ENCODE measurements at places on chromosomes 3 and 15.

DNA sequence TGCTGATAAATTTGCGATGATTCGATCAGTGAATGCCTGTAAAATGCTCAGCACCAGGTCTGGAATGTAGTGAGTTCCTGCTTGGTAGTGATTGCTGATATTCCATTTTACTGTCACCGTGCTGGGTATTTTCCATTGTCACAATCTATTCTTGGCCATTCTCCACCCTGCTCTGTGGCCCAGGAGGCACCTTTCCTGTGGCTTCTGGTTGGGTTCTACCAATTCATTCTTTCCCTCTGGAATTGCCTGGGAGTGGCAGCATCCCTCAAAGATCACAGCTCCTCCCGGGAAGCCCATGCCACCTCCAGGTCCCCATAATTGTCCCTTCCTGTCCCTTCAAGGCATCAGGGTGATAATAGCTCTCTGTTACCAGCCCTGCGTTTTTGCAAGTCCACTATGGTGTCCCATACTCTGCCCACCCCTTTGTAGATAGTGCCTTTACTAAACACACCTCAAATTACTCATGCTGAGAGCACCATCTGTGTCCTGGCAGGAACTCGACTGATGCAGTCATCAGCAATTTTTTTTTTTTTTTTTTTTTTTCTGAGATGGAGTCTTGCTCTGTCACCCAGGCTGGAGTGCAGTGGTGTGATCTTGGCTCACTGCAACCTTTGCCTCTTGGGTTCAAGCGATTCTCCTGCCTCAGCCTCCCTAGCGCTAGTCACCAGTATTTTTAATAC is 177.8 kb upstream of the PROK2 start:
- DNase-seq, result no peak

- DNase-seq, result no peak
Measured at GRCh38 chr3:124935264-124935663, 713 bp upstream of the MUC13 start.

GRCh38 chr3:111867889-111868426 is 8.9 kb downstream of the PHLDB2 start:
- DNase-seq, result no peak

DNA sequence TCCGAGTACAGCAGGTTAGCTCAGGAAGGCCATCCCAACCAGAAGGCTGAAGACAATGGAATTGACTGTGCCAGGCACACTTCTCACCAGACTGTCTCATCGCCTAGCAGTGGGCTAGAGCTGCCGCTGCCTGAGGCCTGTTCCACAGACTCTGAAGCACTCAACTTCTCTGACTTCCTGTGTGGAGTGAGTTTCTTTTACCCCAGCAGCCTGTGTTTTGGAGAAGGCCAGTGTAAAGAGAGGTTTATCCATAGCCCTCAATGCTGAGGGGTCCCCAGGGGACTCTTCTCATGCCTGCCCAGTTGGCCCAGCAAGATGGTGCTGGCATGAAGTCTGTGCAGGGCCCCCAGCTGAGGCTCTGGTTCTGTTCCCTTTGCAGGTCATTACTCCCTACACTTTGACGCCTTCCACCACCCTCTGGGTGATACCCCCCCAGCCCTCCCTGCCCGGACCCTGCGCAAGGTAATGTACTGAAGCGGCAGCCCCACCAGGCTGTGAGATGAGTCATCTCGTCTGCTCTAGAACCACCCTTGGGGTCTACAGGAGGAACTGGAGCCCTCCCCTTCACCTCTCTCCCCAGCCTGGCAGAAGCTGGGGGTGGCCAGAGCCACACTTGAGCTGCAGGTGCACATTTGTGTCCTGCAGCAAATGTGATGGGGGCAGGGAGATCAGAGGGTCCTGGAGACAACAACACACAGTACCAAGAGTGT is 5.2 kb upstream of the MANF start:
- no peak for DNase-seq

DNA sequence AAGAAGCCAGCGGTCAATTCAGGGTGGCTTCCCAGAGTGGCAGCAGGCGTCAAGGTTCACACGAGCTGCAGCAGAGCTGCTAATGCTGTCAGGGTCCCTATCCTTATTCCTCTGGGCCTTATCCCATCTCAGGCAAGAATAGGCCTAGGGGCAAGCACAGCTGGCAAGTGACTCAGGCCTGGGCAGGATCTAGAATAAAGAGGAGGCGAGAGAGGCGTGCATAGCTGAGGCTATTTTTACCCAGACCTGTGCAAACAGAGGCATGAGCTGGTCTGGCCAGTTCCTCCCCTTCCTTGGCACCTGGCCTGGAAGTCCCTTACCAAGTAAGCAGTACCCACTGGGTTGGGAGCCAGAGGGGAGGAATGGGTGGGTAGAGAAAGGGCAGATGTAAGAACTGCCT is 12.2 kb upstream of the VIPR1 start:
- DNase-seq, result no peak
